NCI-H446 treated with DMSO at 0.1 percent for 48 hours (cell line): ENCODE measurements at places on chromosomes 1 and 21.

- DNase-seq: no peak
These were observed 72.6 kb downstream of the TTC3 start for GRCh38 chr21:37145635-37146111.

DNA sequence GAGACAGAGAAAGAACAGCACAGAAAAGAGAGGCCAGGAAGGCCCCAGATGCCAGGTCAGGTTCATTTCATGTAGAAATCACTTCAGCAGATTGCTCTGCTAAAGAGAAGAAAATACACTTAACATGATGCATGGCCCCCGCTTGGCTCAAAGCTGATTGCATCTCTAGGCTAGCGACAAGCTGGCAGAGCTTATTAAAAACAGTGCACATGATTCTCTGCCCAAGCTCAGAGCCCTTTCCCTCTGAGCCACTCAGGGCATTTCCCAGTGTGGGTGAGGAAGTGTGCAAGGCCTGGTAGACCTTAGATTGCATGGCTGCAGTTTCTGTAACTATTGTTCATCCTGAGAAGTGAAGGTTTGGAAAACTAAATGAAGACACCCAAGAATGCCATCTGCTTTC is 3.3 kb upstream of the CAPN9 start:
- no peak for DNase-seq

GRCh38 chr1:234143681-234144080 is 229.6 kb upstream of the COA6 start:
- no peak for DNase-seq

DNA sequence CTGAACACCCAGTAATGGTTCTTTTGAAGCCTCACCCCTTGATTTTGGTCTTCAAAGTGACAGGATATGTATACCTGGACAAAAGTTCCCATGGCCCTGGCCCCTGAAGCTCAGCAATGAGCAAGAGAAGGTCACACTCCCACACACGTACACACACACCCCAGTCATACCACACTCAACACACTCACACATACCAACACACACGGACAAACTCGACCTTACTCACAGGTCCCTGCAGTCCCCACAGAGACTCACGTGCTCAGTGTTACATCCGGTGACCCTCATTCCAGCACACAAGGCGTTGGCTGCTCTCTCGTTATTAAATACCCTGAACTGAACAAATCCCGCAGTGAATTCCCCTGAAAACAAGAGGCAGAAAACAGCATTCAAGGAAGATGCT is 5.9 kb downstream of the ITLN1 start:
- no peak for DNase-seq

GRCh38 chr1:16075337-16076030 is 2.0 kb upstream of the FAM131C start:
- DNase-seq: no peak

DNA sequence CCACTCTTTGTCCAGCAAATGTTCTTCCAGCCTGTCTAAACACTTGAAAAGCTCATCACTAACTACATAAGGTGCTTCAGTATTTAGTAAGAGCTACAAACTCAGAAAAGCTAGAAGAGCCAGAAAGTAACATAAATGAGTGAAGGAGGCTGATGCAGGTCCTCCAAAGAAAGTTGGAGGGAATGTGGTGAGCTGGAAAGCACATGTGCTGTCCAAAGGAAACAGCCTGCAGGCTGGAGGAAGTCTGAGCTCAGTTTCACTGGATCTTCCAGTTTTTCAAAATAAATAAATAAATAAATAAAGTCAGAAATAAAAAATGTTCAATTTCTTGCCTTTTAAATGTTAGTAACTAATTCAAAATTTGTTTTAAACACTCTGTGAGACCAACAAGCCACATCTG is 25.5 kb downstream of the ZC3H11B start:
- no peak for DNase-seq

DNA sequence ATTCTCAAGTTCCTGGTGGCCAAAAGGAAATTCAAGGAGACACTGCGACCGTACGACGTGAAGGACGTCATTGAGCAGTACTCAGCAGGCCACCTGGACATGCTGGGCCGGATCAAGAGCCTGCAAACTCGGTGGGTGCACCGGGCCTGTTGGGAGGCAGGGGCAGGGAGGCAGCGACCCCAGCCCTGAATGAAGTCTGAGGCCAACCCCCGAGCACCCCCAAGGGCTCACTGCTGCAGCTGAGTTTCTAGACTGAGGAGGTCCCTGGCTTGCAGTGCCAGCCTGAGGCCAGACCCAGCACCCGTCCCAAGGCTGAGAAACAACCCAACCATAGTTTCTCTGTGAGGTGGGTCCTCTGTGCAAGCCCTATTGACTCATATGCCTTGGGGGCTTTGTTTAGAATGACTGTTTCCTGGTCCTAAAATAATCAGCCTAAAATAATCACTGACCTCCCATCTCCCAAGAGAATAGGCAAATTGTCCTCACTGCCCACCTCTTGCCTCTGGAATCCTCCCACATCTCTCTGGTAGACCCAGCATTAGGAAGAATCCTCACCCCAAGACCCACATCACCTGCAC is 27.1 kb downstream of the CITED4 start:
- no peak for DNase-seq

- DNase-seq: no peak
These were observed 43.6 kb downstream of the ARID1A start for GRCh38 chr1:26739329-26739914.

- DNase-seq: no peak
These were observed 11.9 kb upstream of the EDN2 start for GRCh38 chr1:41496080-41497055.

DNA sequence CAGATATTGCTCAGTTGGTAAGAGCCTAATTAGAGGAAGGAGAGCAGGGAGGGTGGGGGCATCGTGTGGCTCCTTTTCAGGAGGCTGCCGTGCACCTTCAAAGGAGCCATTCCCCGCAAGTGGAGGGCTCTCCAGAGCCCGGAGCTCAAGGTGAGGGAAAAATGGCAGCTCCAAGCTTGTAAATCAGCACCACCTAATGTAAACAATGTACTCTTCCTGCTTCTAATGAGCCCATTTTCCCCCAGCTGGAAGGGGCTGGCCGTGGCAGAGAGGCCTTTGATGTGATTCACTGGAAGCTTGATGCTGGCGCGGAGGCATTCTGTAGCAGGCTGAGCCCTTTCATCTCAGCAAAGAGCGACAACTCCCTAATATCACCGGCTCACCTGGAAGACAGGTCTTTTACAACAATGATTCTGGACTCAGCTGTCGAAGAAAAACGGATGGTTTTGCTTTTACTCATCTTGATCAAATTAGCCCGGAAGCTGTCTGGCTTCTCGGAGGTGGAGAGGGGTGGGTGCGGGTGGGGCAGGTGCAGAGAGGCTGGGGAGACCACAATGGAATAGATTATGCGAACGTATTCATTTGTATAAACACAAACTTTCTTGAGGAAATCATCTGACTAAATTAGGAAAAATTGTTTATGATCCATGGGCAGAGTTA is 112.5 kb downstream of the RRAGC start:
- DNase-seq: no peak

- no peak for DNase-seq
These were observed 114.6 kb downstream of the AKT3 start for GRCh38 chr1:243735457-243735856.

- no peak for DNase-seq
These were observed 1280.3 kb upstream of the B3GALT2 start for GRCh38 chr1:194466706-194467105.

DNA sequence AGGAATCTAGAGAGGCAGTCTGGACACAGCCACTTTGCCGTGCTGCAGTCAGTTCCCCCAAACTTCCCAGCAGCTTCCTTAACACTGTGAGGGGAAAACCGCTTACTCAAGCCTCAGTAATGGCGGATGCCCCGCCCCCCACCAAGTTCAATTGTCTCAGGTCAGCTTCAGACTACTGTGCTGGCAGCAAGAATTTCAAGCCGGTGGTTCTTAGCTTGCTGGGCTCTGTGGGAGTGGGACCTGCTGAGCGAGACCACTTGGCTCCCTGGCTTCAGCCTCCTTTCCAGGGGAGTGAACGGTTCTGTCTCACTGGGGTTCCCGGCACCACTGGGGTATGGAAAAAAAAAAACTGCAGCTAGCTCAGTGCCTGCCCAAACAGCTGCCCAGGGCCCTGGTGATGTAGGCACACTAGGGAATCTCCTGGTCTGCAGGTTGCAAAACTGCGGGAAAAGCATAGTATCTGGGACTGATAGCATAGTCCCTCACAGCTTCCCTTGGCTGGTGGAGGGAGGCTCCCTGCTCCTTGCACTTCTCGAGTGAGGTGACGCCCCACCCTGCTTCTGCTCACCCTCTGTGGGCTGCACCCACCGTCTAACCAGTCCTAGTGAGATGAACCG is 23.7 kb upstream of the HFM1 start:
- no peak for DNase-seq

- no peak for DNase-seq
These were observed 13.4 kb downstream of the HNRNPU start for GRCh38 chr1:244850896-244851295.

GRCh38 chr1:211066781-211067384 is 67.1 kb downstream of the KCNH1 start:
- no peak for DNase-seq

DNA sequence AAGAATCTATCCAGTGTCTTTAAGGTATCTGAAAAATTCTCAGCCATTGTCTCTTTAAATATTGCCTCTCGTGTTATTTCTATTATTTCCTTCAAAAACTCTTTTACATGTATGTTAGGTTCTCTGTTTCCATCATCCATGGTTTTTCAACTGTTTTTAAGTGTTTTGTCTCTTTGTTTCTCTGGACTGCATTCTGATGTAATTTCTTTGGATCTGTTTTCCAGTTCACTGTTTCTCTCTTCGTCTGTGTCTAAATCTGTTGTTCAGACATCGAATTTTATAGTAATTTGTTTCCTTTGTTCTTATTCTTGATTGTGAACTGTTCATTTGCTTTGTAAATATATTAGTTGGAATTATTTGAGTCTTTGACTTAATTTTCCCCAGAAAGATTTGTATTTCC is 44.1 kb downstream of the POFUT2 start:
- DNase-seq: no peak
